Activated T-helper 1 cell treated with anti-CD3 and anti-CD28 coated beads, Interleukin-12 subunit alpha, Interleukin-12 subunit beta, Interleukin-2, Interleukin-4 antibody, amounts not matched to agents 30 ng/mL and 10 ng/mL and 1 ng/mL, durations not matched to agents 14 hours and 24 hours and 36 hours (primary cell): ENCODE measurements at places on chromosomes 5 and 9. TPM values are rescaled to one million over a fixed set of nuclear protein-coding genes. Genes with fewer than 3 reads are reported as not detected.

- no peak overlapping the region for H3K27ac ChIP-seq
- H3K4me1 ChIP-seq, result no peaks in the 10 kb centered on the region
- DNase-seq, result no peak
- no peaks in the 10 kb centered on the region for H3K27me3 ChIP-seq
Measured at GRCh38 chr5:145587710-145588109, 247.4 kb downstream of the PRELID2 start.

Gene CER1
- not detected in 2 replicates for total RNA-seq

Gene TMEM252
- total RNA-seq, result not detected in 2 replicates

DNA sequence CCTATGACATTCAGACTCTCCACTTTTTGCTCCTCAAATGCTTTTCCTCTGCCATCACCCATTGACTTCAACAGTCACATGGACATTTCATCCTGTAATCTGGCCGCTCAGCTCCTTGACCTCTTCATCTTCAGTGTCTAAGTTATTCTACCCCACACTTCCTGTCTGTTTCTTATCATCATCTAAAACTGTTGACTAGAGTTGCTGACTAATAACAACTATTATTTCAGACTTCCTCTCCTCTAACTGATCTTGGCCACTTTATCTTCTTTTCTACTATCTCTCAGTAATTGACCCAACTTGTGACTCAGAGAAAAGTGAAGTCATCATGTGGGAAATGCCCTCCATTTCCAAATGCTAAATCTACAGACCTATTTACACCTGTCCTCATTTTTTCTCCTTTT lies 254.7 kb upstream of the TRPC7 start:
- H3K27ac ChIP-seq, result no peak overlapping the region
- H3K4me3 ChIP-seq, result no peak overlapping the region
- DNase-seq, result no peak
- H3K4me1 ChIP-seq, result no peaks in the 10 kb centered on the region

DNA sequence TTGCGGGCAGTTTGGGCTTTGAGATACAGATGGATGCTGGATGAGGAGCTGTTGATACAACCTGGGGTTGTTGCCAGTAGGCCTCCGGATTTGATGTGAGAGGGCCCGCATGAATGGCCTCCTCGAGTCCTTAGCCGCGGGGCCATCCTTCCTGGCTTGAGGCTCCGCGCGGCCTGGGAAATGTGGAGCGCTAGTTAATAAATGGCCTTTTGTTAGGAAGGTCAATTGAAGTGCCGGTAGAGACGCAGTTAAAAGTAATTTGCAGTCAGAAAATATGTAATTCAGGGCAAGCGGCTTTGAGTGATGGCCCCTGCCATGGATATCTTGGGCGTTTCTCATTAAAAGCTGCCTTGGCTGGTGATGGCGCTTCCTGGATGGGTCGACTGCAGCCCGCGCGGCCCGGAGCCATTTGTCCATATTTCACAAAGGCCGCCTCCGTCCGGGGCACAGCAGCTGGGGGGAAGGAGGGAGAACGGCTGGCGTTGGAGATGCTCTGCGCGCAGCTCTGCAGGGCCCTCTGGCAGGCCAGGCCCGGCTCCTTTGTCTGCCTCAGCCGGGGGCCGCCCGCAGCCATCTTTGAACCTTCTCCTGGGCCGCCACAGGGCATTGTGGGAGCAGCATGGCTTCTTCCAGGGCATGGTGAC lies 11.2 kb downstream of the MVB12B start:
- no peak overlapping the region for H3K27ac ChIP-seq
- no peaks in the 10 kb centered on the region for H3K36me3 ChIP-seq
- H3K4me1 ChIP-seq, result no peaks in the 10 kb centered on the region
- no peak overlapping the region for H3K4me3 ChIP-seq
- no peak for DNase-seq

- DNase-seq, result no peak
- H3K27ac ChIP-seq, result peak overlapping the region; percentile 86
- no peaks in the 10 kb centered on the region for H3K27me3 ChIP-seq
- H3K36me3 ChIP-seq, result peaks cover 21% of the 10 kb centered on the region
- H3K4me1 ChIP-seq, result peaks cover 53% of the 10 kb centered on the region
Measured at GRCh38 chr9:32524892-32525708, 896 bp downstream of the RIGI start.

- H3K36me3 ChIP-seq, result no peaks in the 10 kb centered on the region
- peaks cover 2% of the 10 kb centered on the region for H3K27me3 ChIP-seq
- no peak overlapping the region for H3K27ac ChIP-seq
Measured at GRCh38 chr5:14574891-14575508, 6.6 kb upstream of the OTULINL start.

- no peak overlapping the region for H3K4me3 ChIP-seq
- no peak for DNase-seq
- no peak overlapping the region for H3K27ac ChIP-seq
- peaks cover 6% of the 10 kb centered on the region for H3K4me1 ChIP-seq
Measured at GRCh38 chr5:6478793-6479192, 30.1 kb downstream of the UBE2QL1 start.

DNA sequence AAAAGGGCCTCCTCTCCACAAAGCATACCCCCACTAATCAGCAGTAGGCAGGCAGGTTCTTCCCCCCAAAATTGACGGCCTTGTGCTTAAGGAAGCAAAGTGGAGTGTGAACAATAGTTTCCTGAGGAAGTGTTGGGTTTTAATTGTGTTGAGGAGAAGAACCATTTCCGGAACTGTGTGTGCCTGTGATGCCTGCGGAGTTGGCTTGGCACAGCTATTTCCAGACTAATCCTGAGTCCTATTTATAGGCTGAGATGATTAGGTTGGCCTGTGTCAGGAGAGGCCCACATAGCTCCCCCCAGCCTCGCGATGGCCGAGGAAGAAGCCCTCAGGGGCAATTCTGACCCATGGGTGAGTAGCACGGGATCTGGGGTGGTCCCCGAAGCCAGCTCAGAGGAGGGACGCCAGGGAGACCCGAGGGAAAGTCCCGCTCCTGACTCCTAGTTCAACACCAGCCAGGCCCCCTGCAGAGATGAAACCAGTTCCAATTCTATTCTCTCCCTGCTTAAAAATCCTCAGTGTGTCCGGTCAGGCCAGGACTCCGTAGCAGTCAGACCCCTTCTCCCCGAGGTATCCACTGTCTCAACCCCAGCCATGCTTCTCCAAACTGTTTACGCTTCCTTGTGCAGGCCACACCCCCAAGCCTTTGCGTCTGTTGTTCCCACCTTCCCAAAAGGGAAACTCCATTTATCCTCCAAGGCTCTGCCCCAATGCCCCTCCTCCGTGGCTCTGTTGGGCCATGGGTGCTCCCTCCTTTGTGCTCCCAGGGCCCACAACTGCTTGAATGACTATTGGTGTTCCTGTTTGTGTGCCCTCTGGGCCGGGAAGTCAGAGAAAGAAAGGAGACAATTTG lies 18.1 kb downstream of the GSN start:
- no peak for DNase-seq
- H3K27ac ChIP-seq, result peak overlapping the region; percentile 84
- peaks cover 3% of the 10 kb centered on the region for H3K36me3 ChIP-seq
- no peaks in the 10 kb centered on the region for H3K27me3 ChIP-seq
- H3K4me3 ChIP-seq, result no peak overlapping the region

Gene OGN
- total RNA-seq, result not detected in 2 replicates

Gene DIRAS2
- not detected in 2 replicates for total RNA-seq

DNA sequence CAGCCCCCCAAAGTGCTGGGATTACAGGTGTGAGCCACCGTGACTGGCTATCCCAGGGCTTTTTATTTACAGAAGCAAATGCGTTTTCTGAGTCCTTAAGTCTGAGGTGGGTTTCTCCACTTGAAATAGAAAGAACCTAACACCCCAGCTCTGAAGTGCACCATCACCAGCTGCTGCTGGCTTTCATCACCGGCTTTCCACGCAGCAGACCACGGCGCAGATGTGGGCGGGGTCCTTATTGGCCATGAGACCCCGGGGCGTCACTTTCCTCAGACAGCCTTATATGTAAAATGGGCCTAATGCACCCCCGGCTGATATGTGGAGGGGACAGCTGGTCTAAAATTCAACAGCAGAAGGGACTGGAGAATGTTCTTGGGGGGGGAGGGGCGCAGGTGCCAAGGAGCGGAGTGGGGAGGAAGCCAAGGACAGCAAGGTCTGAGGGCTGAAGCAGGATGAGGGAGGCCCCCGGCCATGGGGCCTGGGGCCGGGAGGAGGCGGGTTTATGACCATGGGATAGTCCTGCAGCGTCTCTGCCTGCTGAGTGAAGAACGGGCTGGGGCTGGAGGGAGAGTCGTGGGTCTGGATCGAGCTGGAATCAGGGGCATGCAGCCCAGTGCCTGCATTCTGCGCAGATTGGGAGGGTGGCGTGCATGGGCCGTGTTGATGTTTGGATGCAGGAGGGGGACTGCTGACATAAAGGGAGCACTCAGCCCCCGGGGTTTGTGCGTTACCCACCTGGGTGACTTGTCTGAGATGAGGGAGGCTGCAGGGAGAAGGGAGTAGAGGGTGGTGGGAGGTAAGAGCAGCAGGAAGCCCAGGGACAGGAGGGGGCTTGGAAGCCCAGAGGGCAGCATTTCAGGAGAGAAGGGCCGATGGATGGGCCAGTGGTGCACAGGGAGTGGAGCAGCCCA lies 30.2 kb downstream of the RASGEF1C start:
- H3K27me3 ChIP-seq, result peaks cover 1% of the 10 kb centered on the region
- H3K4me1 ChIP-seq, result no peaks in the 10 kb centered on the region
- no peaks in the 10 kb centered on the region for H3K36me3 ChIP-seq

Gene GPX8
- not detected in 2 replicates for total RNA-seq

DNA sequence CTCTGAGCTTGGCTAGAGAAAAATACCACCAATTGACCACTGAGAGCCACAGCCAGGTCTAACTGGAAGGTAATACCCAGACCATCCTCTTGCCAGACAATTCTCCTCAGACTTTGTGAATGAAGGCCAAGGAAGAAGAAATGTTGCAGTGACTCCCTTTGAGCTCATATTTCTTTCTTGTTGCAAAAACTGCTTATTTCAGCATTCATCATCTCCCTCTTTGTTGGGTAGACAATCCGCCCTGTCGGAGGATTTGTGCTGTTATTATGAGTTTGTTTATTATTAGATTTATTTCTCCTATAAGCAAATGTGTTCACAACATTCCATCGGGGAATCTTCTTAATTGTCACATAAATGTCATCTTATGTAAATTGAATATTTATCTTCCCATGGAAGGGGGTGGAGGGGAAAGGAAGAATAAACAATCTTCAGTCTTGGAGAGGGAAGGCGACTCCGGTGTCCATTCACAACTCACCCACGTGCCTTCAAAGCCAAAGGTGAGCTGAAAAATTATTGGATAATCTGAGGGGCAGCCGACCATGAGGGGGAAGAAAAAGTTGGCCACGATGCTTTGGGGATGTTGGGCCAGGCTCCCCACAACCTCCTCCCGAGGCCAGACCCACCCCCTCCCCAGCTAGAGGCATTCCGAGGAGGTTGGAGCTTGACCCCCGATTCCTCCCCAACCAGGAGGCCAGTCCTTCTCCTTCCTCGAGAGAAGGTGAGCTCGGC lies 1.8 kb upstream of the JADE2 start:
- H3K4me3 ChIP-seq, result peak overlapping the region; percentile 93
- H3K27me3 ChIP-seq, result peaks cover 14% of the 10 kb centered on the region
- no peak for DNase-seq
- peak overlapping the region; percentile 84 for H3K27ac ChIP-seq
- peaks cover 3% of the 10 kb centered on the region for H3K36me3 ChIP-seq

- H3K36me3 ChIP-seq, result no peaks in the 10 kb centered on the region
- H3K27me3 ChIP-seq, result peaks cover 6% of the 10 kb centered on the region
- H3K27ac ChIP-seq, result no peak overlapping the region
Measured at GRCh38 chr5:163841-164240, 27.5 kb upstream of the LRRC14B start.

Gene IL5
- 1.5 and 2.2 TPM in 2 replicates for total RNA-seq

DNA sequence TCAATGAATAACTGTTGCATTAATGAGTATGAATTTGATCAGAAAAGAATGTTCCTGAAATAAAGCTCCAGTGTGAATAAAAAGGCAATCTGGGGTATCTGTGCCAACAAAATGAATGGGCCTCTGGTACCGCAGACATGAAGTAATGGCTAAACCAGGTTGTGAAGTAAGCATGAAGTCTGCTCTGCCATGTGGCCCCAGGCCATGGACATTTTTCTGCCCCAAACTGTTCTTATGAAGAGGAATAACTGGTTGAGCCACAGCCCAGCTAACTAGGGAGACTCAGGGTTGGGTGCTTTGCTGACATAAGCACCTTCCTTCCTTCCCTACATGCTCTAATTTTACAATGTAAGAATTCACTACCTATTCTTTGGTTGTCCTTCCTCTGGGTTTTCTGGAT lies 147.4 kb upstream of the LRRTM2 start:
- peaks cover 2% of the 10 kb centered on the region for H3K4me1 ChIP-seq
- no peak for DNase-seq
- no peaks in the 10 kb centered on the region for H3K27me3 ChIP-seq
- H3K36me3 ChIP-seq, result peaks cover 4% of the 10 kb centered on the region
- no peak overlapping the region for H3K4me3 ChIP-seq
- no peak overlapping the region for H3K27ac ChIP-seq

GRCh38 chr5:116137544-116138378 lies 52.9 kb downstream of the COMMD10 start:
- H3K27ac ChIP-seq, result no peak overlapping the region
- no peaks in the 10 kb centered on the region for H3K27me3 ChIP-seq
- DNase-seq, result no peak
- H3K4me1 ChIP-seq, result peaks cover 15% of the 10 kb centered on the region

Gene TAS2R1
- total RNA-seq, result not detected in 2 replicates

Gene SPATA31C1
- total RNA-seq, result not detected in 2 replicates

GRCh38 chr5:118701791-118702190 lies 286.6 kb downstream of the DTWD2 start:
- no peaks in the 10 kb centered on the region for H3K4me1 ChIP-seq
- H3K4me3 ChIP-seq, result no peak overlapping the region
- DNase-seq, result no peak
- no peaks in the 10 kb centered on the region for H3K27me3 ChIP-seq
- H3K36me3 ChIP-seq, result no peaks in the 10 kb centered on the region

DNA sequence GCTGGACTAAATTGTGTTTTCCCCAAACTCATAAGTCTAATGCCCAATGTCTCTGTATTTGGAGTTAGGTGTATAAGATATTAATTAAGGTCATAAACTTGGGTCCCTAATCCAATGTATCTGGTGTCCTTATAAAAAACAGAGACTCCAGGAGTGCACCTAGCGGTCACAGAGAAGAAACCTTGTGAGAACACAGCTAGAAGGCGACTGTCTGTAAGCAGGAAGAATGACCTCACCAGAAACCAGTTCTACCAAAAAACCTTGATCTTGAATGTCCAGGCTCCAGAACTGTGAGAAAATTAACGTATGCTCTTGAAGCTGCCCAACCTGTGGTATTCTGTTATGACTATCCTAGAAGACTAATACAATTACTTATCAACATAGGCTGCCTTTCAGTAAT lies 591.7 kb upstream of the PTPRD start:
- H3K4me3 ChIP-seq, result no peak overlapping the region
- no peak overlapping the region for H3K27ac ChIP-seq
- H3K4me1 ChIP-seq, result no peaks in the 10 kb centered on the region
- no peak for DNase-seq
- no peaks in the 10 kb centered on the region for H3K36me3 ChIP-seq
- H3K27me3 ChIP-seq, result no peaks in the 10 kb centered on the region

DNA sequence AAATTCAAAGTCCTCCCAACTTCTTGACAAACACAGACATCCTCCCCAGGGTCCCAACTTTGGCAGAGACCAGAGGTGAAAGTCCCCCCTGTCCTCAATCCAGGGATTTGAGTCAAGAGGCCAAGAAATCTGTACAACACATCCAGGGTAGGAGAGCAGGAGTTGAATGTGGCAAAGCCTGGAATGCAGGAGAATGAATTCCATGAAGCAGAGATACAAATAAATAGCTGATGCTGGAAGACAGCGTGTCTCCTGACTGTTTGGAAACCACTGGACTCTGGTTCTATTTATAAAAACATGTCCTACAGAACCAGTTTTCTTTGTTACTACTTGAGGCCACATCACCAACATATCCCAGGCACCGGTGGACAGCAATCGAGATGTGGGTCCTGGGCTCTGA lies 43.7 kb upstream of the SLIT3 start:
- H3K27ac ChIP-seq, result no peak overlapping the region
- H3K4me1 ChIP-seq, result no peaks in the 10 kb centered on the region
- DNase-seq, result no peak
- H3K4me3 ChIP-seq, result no peak overlapping the region
- H3K27me3 ChIP-seq, result peaks cover 2% of the 10 kb centered on the region
